ENCODE measurements at places on chromosomes 12 and 14.

- DNase-seq = no peak
These were observed 710.5 kb downstream of the NOVA1 start for GRCh38 chr14:25887251-25887878.

GRCh38 chr12:94265966-94266745 lies 117.8 kb downstream of the PLXNC1 start:
- DNase-seq = no peak

DNA sequence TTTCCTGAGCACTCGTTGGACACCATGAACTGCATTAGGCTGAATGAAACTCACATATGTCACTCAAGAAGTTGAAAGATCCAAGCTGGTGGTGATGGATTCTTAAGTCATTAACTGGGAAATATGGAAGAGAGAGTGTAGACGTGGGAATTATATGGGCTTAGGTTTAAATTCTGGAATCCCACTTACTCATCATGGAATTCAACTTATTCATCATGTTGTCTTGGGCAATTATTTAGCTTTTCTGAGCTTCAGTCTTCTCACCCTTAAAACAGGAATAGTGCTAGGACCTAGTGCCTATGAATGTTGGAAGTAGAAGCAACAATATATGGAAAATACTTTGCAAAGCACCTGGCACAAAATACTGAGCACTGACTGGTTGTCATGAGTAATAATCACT lies 292.4 kb upstream of the TBX3 start:
- DNase-seq = no peak

GRCh38 chr12:106205208-106206069 lies 42.4 kb downstream of the CKAP4 start:
- DNase-seq = no peak

DNA sequence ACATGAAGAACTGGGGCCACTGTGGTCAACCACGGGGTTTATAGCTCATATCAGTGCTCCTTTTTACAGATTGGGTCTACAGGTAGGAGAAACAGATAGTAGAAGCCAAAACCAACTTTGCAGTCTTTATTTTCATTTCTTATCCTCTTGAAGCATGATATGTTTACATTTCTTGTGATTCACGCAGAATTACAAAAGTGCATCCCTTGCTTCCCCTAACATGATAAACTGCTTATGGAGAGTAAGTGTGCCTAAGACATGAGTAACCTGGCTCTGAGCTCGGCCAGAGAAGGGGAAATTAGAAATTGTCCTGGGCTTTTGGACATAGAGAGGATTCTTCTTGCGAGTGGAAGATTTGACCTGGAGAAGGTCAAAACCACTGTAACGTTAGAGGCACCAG lies 18.4 kb downstream of the PWP1 start:
- no peak for DNase-seq
